ENCODE measurements at places on chromosomes 2 and 18.

GRCh38 chr18:55272510-55273243, 313.4 kb upstream of the CCDC68 start:
- no peak for DNase-seq

DNA sequence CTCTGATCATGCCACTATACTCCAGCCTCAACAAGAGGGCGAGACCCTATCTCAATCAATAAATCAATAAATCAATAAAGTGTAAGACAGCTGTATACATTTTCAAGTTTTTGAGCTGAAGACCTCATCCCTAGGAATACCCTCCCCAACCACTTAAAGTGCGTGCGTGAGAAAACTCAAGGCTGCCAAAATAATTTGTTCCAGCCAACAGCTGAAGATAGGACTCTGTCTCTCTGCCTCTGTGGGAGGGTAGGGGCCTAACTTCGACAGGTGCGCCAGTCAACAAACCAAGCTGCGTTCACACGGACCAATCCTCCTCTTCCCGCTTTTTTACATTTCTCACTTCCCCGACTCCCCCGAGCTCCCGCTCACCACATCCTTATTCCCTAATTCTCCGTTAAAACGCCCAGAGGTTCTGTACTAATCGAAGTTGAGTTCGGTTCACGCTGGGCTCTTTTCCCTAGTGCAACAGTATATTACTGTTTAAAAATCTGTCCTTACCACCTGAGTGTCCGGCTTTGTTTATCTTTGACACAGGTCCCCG, 618 bp downstream of the POLR2D start:
- DNase-seq: peak; percentile 22

DNA sequence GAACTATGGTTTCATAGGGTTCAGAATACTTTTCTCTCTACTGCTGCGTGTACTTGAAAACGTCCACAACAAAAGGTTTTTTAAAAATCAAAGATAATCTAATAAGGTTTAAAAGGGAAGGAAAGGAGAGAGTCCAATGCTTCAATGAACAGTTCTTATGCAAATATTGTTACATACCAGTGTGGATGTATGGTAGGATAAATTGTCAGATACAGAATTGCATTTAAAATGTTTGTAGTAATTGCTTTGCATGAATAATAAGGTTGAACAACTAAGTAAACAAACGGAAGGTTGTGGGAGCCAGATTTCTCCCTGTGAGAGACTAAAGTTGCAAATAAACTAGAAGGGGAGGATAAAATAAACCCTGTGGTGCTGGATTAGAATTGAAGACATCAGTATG, 53.8 kb upstream of the RBBP8 start:
- DNase-seq: no peak

- DNase-seq: peak; percentile 44
Measured at GRCh38 chr2:147623328-147623727, 221.5 kb upstream of the ACVR2A start.

- DNase-seq: no peak
Measured at GRCh38 chr18:32337821-32338220, 132.9 kb downstream of the GAREM1 start.

DNA sequence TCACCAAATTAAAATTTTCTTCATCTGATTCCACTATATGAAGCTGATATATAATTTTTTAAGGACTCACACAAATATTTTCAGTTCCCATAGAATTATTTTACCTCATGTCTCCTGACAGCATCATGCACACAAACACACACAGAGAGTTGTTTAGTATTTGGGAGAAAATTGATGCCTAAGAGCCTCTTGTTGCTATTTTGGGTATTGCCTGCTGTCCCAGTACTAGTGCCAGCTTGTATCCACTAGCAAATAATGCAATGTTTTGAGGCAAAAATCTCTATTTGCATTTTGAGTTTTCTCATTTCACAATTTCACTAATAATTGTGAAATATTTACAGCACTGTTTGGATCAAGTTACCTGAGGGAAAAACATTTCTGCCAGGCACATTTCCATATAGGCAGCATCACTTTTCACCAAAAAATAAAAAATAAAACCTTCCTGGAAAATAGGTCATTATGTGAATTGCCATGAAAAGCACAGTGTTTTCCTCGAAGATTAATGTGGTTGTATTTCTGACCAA, 328.2 kb downstream of the KCNJ3 start:
- no peak for DNase-seq

DNA sequence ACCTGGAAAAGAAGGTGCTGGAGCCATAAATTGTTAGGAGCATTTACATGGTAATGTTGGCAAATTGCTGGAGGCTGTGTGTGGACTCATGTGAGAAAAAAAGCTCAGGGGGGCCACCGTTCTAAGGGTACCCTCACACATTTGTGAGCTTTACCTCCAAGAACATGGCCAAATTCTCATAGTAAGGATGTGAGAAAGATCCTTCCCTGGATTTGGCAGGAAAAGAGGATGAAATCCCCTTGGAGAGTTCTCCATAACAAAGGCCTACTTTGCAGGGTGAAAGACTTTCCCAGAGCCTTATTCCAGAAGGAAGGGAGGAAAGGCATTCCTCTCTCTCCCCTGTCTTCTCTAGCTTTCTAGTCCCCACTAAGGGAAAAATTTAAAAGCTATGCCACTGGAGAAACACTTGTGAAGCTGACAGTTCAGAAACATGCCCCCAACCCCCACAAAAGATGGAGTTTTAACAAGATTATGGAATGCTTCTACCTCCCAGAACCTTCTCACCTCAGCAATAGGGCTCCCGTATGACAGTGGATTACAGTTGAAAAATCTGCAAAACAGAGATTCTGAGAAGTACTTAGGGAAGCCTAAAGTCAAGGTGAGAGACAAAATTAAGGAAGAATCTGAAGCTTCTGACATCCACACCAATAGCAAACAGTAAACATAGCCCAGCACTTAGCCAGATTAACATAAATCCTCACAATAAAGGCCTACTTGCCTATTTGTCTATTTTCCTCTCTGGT, 20.2 kb upstream of the ERMN start:
- no peak for DNase-seq

GRCh38 chr2:132477436-132477835, 60.8 kb downstream of the GPR39 start:
- DNase-seq: no peak

DNA sequence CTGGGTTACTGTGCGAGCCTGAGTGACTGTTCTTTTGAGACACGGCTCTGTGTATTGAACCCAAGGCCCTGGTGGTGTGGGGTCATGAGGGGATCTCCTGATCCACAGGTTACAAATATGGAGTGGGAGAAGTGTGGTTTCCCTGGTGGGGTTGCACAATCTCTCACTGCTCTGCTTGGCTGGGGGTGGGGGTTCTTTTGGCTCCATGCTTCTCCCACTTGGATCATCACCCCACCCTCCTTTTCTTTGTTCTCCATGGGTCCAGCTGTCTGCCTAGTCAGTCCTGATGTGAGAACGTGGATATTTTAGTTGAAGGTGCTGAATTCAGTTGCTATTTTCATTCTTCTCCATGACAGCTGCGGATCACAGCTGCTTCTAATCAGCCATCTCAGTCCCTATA, 37.8 kb downstream of the AGPS start:
- no peak for DNase-seq

DNA sequence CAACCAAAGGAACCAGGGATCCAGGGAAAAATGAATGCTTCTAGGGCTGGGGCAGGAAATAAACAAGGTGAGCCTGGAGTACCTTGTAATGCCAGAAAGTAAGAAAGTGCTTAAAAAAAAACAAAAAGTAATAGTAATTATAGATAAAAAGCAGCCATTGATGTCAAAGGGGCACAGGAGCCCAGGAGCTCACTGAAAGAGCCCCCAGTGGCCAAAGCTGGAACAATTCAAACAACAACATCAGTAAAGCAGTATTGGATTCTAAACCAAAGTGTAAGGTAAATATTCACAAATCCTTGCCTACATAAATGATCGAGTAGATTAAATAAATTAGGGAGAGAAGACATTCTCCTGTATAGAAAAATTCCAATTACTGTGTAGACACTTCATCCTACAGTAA, 114.3 kb upstream of the ARL4C start:
- no peak for DNase-seq

- DNase-seq: no peak
Measured at GRCh38 chr2:135615404-135615803, 84.1 kb downstream of the R3HDM1 start.

- no peak for DNase-seq
Measured at GRCh38 chr18:63590373-63590772, 3.2 kb downstream of the SERPINB13 start.

GRCh38 chr2:26725521-26725820, 32.9 kb downstream of the KCNK3 start:
- no peak for DNase-seq

- DNase-seq: no peak
Measured at GRCh38 chr2:183060571-183061231, 17.8 kb upstream of the DUSP19 start.

GRCh38 chr2:120482334-120482733, 136.4 kb downstream of the INHBB start:
- DNase-seq: no peak

DNA sequence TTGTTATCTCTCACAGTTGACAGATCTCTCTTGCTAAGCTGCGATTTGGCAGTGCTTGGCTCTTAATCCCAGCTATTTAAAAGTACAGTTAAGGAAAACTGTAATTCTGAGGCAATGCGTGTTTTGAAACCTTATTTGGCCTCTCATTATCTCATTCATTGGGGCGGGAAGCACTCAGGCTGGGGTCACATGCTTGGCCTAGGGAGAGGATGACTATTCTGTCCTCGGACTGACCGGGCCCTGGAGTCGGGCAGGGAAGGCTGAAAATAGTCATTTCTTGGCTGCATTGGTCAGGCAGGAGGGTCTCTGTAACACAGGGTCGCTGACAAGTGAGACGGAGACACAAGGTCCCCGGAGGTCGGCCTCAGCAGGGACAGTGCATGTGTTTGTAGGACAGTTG, 20.2 kb upstream of the EMILIN2 start:
- no peak for DNase-seq

GRCh38 chr2:60957643-60958042, 59.9 kb upstream of the PEX13 start:
- DNase-seq: no peak

- DNase-seq: no peak
Measured at GRCh38 chr18:48541026-48541746, 2.4 kb downstream of the CTIF start.

DNA sequence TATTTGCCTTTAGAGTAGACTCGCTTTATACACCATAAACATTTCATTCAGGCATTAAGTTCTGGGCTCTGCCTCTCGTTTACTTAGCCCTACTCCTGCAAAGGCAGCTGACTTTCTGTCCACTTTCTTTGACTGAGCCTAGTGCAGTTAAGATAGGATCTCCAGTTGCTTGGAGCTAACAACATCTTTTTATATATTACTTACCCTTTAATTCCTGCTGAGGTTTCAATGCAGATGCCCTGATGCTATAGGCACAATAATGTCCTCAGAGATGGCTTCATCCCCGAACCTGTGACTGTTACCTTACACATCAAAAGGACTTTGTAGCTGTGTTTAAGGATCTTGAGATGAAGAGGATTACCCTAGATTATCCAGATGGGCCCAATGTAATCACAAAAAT, 505.8 kb upstream of the TNP1 start:
- DNase-seq: no peak

- no peak for DNase-seq
Measured at GRCh38 chr18:23671564-23671963, 8.9 kb upstream of the ANKRD29 start.

GRCh38 chr2:238847841-238848690, at the start of gene TWIST2:
TWIST2 (plus strand) TSS chr2:238848085; CDS start chr2:238848216, 131 bp downstream.
- no peak for DNase-seq

DNA sequence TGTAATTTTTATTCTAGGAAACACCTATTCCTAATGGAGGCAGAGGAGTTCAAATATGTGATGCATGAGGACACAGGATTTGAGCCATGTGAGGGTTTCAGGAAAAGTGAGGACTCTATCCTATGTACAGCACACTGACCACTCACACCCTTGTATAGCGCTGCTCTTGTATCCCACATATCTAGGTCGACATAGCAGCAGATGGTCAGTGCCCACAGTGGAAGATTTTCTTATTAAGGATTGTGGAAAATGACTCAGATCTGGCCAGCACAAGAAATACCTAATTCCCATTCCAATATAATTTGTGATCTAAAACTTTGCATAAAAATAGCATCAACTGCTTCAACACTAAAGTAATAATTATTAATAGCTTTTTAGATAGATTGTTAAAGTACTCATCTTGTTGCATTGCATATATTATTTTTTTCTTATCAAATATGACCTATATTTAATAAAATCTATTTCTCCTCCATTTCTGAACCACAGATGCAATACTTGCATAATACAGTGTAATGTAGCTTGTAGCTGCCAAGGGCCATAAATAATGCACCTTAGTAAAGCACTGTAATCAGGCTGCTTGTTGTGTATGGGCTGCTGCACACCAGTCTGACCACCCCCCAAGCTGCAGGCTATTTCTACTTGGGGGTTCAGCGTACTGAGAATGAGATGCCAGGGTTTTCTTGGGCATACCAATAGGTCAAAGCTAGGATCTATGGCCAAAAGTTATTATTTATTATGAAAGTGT, 442.2 kb upstream of the CWC22 start:
- no peak for DNase-seq
